GM23248 (cell line): ENCODE measurements at places on chromosomes 12 and 14. TPM values are rescaled to one million over a fixed set of nuclear protein-coding genes. Genes with fewer than 3 reads are reported as not detected.

Gene WSCD2
- not detected in 2 replicates for total RNA-seq

Gene SCNN1A
- total RNA-seq, result 0.76 TPM in 1 of 2 replicates, not detected in the other

Gene SOX5
- total RNA-seq, result not detected in 2 replicates

Gene RNASE7
- not detected in 2 replicates for total RNA-seq

Gene MMP19
- 17.6 and 26.3 TPM in 2 replicates for total RNA-seq

Gene KRT75
- not detected in 2 replicates for total RNA-seq

Gene MARS1
- total RNA-seq, result 184 and 198 TPM in 2 replicates

Gene SLC5A8
- not detected in 2 replicates for total RNA-seq
